Dorsolateral prefrontal cortex (tissue), 122 donors: ENCODE measurements at places on chromosomes 4 and X.

GRCh38 chrX:118726396-118726795 lies 1.0 kb upstream of the IL13RA1 start:
- no peak for DNase-seq

- no peak for DNase-seq
These were observed 40.2 kb downstream of the HOPX start for GRCh38 chr4:56640621-56641493.

DNA sequence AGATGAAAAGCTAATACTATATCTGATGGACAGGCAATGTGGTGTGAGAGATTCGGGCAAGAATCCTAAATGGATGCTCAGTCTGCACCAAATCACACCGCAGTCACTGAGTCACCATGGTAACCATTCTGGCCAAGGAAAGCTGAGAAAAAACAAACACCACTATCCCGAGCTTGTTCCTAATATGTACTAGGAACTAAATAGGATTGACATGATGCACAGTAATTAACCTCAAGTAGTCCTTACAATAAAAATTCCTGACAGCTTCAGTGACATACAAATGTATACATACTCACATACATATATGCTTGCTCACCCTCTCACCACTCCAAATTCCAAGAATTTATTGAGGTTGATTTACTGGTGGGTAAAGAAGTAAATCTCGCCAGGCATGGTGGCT lies 1.1 kb upstream of the RAB40A start:
- no peak for DNase-seq

- DNase-seq, result no peak
These were observed 67.4 kb downstream of the ZNF182 start for GRCh38 chrX:47936224-47936939.

- no peak for DNase-seq
These were observed 1.0 kb upstream of the SNCA start for GRCh38 chr4:89837993-89838390.

GRCh38 chr4:119244832-119245231 lies 32.3 kb downstream of the USP53 start:
- DNase-seq, result no peak

DNA sequence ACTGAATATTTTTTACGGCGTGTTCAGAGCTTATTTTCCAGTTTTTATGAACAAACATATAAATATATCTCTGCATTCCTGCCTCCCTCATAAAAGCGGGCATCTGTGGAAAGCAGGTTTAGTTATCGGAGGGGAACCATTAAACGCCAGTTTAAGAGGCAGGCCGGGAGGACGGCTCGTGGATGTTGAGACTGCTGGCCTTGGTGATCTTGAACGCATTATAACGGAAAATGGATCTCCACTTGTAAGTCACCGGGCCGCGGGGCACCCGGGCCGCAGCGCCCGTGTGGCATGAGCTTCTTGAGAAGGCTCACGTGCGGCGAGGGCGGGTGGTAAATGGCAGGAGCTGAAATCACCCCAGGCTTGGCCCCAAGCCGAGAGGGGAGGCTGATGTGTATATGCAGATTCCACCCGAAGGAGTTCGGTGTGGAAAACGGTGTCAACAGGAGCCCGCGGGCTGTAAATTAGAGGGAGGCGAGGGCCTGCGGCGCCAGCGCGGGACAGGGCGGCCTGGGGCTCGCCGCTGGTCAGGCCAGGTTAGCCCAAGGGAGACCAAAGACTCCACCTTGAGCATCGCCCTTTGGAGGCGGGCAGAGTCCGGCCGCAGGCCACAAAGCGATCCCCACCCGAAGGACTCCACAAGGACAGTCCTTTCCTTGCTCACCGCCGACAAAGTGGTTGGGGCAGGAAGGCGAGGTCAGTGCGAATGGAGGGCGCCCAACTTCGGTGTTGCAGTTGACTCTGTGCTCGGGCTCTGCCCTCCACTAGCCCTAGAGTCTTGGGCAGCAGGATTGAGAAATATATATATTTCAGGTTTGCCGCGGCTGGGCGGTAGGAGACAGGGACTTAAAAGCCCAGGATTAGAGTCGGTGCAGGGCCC lies 1.3 kb upstream of the HAND2 start:
- DNase-seq, result no peak

DNA sequence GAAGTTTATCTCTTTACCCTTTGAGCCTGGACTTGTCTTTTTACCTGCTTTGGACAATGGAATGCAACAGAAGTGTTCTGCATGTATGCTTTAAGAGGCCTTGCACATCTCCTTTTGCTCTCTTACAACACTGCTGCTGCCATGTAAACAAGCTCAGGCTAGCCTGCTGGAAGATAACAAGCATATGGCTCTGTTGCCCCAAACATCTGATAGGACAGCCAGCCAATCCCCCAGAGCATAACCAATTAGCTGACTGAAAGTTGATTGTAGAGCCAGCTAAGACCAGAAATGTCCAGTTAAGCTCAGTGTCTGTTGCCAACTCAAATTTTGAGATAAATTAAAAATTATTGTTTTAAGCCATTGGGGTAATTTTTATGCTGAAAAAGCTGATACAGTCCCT lies 510.6 kb upstream of the CNKSR2 start:
- DNase-seq, result no peak

- no peak for DNase-seq
These were observed 69.8 kb downstream of the TMEM131L start for GRCh38 chr4:153535772-153536513.

DNA sequence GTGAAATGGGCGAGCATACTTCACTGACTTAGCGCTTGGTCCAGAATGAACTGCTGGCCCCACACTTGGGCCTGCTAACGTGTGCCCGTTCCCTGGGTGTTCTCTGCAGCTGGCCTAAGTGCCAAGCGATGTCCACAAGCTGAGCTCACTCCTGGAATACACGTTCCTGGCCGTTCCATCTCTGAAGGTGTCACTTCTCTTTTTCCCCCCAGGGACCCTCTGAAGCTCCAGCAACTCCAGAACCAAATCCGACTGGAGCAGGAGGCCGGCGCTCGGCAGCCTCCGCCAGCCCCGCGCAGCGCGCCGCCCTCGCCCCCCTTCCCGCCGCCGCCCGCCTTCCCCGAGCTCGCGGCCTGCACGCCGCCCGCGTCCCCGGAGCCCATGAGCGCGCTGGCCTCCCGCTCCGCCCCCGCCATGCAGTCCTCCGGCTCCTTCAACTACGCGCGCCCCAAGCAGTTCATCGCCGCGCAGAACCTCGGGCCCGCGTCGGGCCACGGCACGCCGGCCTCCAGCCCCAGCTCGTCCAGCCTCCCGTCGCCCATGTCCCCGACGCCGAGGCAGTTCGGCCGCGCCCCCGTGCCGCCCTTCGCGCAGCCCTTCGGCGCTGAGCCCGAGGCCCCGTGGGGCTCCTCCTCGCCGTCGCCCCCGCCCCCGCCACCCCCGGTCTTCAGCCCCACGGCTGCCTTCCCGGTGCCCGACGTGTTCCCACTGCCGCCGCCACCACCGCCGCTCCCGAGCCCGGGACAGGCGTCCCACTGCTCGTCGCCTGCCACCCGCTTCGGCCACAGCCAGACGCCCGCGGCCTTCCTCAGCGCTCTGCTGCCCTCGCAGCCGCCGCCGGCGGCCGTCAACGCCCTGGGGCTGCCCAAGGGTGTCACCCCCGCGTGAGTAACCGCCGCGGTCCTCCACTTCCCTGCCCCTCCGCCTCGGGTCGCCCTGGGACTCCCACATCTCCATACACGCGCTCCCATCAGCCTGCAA lies 132.3 kb downstream of the CBR4 start:
- DNase-seq, result no peak

GRCh38 chr4:16720761-16721160 lies 177.7 kb downstream of the LDB2 start:
- no peak for DNase-seq

DNA sequence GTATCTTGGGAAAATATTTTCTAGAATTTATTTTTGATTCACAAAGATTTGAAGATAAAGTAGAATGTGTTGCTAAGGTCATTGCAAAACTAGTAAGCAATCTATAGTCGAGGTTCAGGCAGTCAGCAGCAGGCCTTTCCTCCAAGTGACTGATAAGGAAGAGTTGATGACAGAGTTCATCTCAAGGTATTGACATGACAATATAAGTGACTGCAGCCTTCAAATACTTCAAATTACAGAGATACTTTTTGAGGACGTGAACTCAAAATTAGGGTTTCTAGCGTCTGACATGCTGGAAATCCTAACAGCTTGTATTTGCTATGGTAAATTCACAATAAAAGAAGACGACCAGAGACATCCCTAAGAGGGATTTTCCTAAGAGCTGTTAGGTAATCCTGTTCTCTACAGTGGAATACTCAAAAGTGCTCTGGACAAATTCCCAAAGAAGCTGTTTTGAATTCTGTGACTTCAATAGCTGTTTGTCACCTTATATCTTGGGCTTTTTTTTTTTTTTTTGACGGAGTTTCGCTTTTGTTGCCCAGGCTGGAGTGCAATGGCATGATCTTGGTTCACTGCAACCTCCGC lies 7.4 kb downstream of the ARHGAP10 start:
- DNase-seq, result no peak

GRCh38 chrX:87896057-87896456 lies 378.5 kb downstream of the KLHL4 start:
- DNase-seq, result no peak

DNA sequence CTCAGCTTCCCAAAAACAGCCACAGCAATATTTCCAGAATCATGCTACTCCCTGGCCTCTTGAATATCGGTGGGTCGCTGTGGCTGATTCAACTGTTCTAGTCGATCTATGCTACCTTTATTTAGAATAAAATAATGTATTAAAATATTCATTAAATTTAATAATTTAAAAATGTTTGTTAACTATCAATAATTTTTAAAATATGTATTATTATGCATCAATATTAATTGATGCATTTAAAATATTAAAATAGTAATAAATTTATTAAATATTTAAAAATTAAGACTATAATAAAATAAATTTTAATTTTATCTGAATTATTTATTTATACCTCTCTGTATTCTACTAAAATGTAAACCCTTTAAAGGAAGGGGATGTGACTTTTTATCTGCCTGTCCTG lies 19.0 kb downstream of the ARSD start:
- no peak for DNase-seq

DNA sequence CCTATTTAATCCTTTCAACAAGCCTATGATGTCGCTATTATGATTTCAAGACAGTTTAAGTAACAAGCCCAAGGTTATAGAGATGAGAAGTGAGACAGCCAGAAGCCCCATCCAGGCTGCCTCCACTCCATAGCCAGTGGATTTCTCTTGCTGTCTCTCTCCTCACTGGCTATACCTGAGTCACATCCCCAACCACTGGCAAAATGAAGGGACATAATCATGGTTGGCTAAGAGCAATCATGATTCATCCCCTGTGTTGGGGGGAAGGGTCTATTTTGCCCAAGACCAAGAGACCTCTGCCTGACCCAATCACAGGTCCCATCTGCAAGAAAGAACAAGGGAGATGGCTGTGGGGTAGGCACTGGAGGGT lies 334.9 kb upstream of the GATB start:
- DNase-seq, result no peak

DNA sequence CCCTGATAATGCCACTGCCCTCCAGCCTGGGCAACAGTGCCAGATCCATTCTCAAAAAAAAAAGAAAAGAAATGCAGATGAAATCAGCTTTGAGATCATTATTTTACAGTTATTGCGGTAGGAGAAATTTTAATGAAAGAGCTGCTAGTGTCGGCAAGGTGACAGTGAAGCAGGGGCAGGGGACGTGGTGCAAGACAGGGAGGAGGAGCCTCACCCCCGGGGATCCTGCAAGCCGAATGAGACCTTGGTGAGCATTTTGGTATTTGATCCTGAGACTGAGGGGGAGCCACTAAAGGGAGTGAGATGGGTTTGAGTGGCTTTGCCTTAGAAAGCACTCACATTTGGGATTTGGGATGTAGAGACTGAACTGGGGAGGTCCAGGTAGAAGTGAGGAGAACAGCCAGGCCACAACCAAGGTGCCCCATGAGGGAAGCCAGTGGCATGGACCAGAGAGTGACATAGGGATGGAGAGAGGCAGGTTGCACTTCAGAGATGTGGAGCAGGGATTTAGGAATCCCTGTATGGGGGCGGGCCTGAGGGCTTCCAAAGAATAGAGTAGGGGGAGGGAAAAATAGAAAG lies 23.6 kb downstream of the RBM10 start:
- DNase-seq, result no peak

DNA sequence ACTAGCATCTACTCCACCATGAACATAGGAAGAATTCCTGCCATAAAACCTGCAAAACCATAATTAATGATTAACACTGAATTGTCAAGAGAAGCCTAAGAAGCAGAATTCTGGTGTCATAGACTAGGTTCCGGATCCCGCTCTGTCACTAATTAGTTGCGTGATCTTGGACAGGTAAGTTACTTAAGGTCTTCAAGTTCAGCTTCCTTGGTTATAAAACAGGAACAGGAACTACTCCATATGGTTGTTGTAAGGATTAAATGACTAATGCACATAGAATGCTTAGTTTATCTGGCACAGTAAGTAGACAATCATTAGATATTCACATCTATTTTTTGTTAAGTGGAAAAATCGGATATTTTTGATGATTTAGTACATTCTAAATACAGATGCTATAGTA lies 14.3 kb downstream of the G3BP2 start:
- DNase-seq, result no peak

DNA sequence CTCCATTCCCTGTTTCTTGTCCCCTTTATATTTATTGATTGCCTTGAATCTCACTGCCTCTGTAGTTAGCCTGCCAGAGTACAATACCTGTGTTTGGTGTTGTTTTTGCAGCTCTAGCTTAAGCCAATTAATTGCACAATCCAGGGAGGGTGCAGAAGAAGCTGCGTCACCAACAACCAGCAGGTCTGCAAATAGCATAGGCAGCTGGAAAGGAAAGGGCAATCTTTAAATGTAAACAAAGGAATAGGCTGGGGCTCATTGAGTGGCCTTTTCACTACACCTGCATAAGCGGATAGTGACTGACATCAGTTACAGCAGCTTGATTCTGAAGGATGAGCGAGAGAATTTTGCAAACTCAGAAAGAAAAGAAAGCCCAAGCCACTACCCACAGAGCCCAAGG lies 106.8 kb upstream of the RAI2 start:
- DNase-seq, result no peak

GRCh38 chrX:130321550-130321949 lies 18.2 kb upstream of the SLC25A14 start:
- no peak for DNase-seq

DNA sequence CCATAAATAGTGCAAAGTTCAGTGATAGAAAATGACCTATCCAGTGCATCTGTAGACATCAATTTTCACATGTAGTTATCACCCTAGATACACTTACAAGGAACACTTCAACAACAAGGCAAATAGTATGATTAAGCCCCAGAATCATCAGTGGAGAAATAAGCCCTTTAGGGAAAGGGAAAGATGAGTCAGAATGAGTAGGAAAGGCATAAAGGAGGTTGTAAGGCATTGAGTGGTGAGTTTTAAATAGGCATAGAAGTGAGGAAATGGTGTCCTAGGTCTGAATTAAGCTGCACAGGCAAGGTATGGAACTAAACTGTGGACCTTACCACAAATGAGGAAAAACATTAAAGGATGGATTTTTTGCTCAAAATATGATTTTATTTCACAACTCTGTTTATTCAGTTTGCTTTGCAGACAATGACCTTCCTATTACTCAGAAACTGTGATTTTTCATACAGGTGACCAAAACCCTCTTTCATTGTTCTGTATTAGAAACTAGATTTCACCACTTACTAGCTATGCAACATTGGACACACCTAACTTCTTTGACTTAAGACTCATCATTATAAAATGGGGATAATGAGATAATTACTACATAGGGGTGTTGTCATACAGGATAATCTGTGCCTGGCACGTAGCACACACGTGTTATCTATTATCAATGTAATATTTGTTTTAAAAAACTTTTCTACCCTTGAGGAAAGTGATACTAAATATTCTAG lies 57.0 kb upstream of the MAP9 start:
- DNase-seq, result no peak

- no peak for DNase-seq
These were observed 467 bp downstream of the HSD17B11 start for GRCh38 chr4:87390551-87390890.
